CD4-positive, CD25-positive, alpha-beta regulatory T cell (primary cell): ENCODE measurements at places on chromosomes 5 and 9. TPM values are rescaled to one million over a fixed set of nuclear protein-coding genes. Genes with fewer than 3 reads are reported as not detected.

FASTKD3 gene
- polyA plus RNA-seq, result 15.2 TPM

MAT2B gene
- polyA plus RNA-seq, result 442 TPM

FOXD4L5 gene
- polyA plus RNA-seq, result not detected

S100Z gene
- 4.0 TPM for polyA plus RNA-seq

SHOC1 gene
- polyA plus RNA-seq, result not detected

TRIM23 gene
- 18.7 TPM for polyA plus RNA-seq

DIRAS2 gene
- not detected for polyA plus RNA-seq

SLC6A3 gene
- not detected for polyA plus RNA-seq

TAF11L13 gene
- not detected for polyA plus RNA-seq

PCDHB3 gene
- polyA plus RNA-seq, result not detected
